ENCODE measurements at places on chromosomes 11 and 22.

DNA sequence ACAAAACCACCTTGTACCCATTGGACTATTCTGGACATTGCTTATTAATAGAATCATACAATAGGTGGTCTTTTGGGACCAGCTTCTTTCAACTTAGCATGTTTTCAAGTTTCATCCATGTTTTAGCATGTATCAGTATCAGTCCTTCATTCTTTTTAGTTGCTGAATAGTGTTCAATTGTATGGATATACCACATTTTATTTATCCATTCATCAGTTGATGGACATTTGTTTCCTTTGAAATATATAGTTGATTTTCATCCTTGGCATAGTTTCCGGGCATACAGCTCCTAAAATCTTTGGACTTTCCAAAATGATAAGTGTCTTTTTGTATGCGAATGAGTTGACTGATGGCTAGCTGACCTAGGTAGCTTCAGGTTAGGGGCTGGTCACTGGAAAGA lies 12.2 kb downstream of the PPP6R3 start:
- DNase-seq: no peak

DNA sequence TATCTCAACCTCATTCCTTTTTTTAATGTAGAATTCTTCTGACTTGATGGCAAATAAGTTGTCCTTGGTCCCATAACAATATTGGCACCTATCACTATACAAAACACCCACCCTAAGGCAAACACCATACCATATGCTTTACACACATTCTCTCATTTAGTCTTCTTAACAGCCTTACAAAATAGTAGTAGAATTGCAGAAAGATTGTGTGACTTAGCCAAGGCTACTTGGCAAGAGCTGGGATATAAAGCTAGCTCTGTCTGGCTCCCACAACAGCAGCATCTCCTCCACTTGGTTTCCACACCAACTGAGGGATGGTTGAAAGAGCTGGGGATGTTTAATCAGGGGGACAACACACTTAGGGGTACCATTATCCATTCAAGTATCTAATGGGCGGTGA lies 9.8 kb upstream of the ZDHHC13 start:
- DNase-seq: no peak

GRCh38 chr11:42901084-42901483 lies 410.7 kb upstream of the API5 start:
- DNase-seq: peak; percentile 37

GRCh38 chr11:124791626-124792341 lies 8.4 kb downstream of the MSANTD2 start:
- DNase-seq: no peak

DNA sequence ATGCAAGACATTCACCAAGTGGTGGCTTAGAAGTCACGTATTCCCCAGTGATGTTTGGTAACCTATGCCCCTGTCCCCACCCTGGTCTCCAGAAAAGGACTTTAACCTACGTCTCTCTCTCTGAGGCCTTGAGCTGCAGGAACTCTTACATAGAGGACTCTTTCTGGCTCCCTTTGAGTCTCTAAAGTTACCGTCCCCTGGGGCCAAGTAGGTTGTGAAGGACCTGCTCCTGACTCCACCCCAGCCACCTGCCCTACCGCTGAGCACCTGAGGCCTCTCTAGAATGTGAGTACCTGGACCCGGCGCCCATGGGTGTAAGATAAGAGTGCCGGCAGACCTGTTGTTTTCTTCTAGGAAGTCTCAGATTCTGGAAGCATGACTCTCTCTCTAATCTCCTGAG lies 95.4 kb downstream of the TIMP3 start:
- no peak for DNase-seq

- no peak for DNase-seq
Observed at GRCh38 chr11:128407962-128408361, 179.4 kb downstream of the ETS1 start.

DNA sequence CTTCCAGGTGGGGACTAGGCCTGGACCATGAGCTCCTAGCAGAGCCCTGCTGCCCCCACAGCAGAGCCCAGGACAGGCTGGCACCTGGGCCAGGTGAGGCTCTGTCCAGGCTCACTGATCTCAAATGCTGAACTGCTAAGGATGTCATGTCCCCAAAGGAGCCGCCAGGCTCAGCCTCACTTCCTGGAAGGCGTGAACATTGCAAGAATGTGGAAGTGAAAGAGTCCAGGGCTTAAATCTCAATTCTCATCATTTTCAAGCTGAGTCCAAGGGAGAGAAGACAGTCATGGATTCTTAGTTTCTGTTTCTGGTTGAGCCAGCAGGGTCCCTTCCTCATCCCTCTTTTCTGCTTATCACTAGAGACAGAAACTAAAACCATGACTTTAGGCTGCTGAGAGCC lies 5.0 kb downstream of the ASCL2 start:
- no peak for DNase-seq

DNA sequence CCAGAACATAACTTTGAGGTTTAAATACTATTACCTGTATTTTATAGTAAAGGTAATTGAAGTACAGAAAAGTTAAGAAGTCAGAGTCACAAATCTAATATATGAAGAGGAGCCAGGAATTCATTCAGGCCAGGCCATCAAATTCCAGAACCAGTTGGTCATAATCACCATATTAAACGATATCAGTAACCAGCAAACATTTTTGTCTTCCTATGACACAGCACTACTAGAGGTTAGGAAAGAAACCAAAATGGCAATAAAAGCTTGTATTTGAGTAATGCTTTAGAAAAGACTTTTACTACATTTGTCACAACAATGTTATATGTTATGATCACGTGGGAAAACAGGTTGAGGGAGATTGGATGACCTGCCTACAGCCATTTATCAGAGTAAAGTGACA lies 62.2 kb downstream of the DKK3 start:
- no peak for DNase-seq

DNA sequence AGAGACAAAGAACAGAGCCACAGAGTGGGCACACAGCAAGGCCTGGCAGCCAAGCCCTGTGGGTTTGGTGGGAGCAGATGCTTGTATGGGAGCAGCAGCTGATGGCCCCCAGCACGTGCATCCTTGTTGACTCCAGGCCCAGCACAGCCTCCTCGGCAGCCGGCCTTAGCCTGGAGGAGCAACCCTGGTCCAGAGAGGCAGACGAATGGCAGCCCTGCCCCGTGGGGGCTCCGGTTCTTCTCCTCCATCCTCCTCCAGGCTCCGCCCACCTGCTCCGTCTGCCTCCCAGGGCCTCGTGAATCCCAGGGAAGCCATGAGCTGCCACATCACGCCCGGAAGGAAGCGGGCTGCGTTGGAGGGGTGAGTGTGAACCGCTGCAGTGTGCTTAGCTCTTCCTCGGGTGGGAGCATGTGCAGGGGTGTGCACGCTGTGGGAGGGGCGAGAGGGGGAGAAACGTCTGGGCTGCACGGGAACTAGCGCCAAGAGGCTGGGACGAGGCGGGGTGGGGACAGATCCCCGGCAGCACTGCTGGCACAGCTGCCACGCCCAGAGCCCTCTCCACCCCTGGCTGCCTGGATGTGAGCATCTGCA lies 36.3 kb upstream of the JAM3 start:
- DNase-seq: no peak

DNA sequence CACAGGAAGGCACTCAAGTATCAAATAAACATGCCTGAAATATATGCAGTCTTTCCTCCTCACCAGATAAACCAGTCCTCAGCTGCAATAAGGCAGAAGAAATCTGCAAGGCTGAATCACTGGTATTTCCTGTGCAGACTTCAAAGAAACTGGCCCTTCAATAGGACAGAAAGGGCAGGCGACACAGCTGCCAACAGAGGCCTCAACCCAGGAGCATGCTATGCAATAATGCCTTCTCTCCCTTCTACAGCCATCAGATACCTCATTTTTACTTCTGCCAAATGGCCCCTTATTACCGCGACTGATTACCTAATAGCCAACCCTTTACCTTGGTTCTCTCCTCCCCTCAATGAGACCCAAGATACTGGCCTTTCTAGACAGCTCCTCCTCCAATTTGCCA lies 8.0 kb downstream of the NUMA1 start:
- no peak for DNase-seq

DNA sequence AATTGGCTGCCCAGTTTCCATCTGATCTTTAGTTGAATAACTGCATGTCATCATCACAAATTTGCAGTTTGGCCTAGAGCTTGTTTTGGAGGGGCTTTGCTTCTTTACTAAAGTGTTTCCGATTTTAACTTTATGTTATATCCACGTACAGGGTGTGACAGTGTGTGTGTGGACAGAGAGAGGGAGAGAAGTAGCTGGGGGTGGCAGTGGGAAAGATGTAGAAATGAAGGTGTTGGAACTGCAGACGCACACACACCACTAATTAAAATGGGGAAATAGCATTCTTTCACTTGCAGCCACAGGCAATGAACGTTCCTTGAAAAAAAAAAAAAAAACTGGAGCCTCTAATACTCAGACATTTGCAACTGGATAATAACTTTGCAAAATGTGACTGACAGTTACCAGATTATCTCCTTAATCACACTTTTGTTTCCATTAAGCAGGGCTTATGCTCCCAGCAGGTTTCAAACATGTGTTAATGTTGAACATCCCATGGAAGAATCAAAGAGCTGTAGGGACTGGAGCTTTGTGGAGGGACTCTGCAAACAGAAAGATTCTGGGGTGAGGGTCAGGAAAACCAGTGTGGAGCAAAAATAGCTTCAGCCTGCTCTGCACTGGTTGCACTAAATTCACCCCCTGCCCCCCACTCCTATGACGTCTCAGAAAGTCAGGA lies 238.1 kb upstream of the TENM4 start:
- DNase-seq: no peak

- peak; percentile 9 for DNase-seq
Observed at GRCh38 chr22:32080904-32081303, 37.8 kb downstream of the SLC5A1 start.

DNA sequence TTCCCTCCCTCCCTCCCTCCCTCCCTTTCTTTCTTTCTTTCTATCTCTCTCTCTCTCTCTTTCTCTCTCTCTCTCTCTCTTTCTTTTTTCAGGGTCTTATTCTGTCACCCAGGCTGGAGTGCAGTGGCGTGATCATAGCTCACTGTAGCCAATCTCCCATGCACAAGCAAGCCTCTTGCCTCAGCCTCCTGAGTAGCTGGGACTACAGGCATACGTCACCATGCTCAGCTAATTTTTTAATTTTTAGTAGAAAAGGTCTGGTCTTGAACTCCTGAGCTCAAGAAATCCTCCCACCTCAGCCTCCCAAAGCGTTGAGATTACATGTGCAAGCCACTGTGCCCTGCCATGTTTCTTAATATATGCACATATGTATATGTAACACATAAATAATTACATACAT lies 19.0 kb downstream of the TSKU start:
- DNase-seq: no peak

DNA sequence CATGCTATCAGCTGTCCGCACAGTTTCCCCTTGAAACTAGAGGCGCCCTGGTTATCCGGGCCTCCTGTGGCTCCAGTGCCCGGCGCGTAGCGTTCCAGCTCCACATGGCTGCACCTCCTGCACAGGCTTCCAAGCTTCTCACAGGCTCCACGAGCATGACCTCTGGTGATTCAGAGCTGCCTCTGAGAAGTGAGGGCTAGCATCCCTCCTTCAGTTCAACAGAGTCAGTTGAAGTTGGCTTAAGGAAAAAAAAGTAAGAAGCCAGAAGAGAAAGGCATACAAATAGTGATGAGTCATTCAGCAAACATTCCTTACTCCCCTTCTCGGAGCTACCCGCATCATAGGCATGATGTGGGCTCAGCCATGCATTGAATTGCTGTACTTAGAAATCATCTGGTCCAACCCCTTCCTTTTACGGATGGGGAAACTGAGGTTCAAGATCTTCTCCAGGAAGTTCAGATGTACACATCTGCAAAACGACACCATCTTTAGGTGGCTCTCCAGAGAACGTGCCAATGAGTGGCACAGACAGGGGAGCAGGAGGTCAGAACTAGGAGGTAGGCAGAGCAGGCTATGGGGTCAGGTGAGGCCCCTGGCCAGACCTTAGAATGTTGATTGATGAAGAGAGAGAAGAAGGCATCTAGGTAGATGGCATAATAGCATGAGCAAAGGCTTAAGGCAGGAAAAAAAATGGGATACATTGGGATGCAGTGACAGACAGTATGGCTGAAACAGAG lies 216.3 kb upstream of the TBCEL start:
- no peak for DNase-seq

- DNase-seq: no peak
Observed at GRCh38 chr11:48341466-48341865, 16.7 kb downstream of the OR4C3 start.

GRCh38 chr11:1447845-1448825 lies 38.4 kb downstream of the MOB2 start:
- DNase-seq: no peak

GRCh38 chr11:83715927-83716535 lies 429.9 kb upstream of the CCDC90B start:
- no peak for DNase-seq

- no peak for DNase-seq
Observed at GRCh38 chr11:9895006-9895405, 231.1 kb downstream of the SWAP70 start.

- no peak for DNase-seq
Observed at GRCh38 chr11:80473562-80473961, 1032.7 kb upstream of the TENM4 start.
